ENCODE measurements at places on chromosomes 7 and 10.

GRCh38 chr7:106604303-106604924, 56.5 kb downstream of the CCDC71L start:
- no peak for DNase-seq

GRCh38 chr10:104242545-104242944, 10.4 kb upstream of the CFAP43 start:
- no peak for DNase-seq

GRCh38 chr7:19376538-19376937, 231.3 kb upstream of the FERD3L start:
- no peak for DNase-seq

DNA sequence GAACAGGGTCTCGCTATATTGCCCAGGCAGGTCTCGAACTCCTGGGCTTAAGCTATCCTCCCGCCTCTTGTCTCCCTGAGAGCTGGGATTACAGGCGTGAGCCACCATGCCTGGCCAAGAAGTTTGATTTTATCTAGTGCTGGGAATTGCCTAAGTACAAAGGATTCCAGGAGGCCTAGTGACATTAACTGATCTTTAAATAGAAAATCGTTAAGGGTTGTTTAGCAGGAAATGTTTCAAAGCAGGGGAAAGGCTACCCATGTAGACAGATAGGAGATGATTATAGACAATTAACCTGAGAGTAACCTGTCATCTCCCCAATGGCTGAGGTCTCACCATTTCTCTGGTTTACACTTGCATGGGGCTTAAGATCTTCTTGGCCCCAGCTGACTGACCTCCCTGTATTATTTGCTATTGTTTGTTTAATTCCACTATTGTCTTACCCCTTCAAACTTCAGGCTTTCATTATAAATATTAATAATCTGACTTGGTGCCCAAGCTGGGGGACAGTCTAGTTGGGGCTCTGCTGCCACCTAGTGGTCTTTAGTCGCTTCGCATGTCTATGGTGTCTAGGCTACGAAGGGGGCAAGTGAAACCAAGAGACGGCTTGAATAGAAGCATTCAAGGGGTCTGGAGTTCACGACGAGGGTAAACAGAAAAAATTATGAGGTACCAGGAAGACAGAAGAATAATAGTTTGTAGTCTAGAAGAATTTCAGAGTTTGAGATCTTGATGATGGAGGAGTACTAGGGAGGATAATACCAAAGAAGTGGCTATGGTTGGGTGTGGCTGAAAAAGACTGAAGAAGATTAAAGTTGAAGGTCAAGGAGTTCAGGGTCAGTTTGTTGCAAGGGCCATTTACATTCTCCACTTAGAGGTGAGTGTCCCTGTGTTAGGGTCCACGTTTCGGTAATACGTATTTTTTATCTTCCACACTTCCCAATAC, 40.4 kb upstream of the BPGM start:
- DNase-seq, result peak; percentile 36

- no peak for DNase-seq
Observed at GRCh38 chr10:50044941-50045664, 22.7 kb upstream of the WASHC2A start.

DNA sequence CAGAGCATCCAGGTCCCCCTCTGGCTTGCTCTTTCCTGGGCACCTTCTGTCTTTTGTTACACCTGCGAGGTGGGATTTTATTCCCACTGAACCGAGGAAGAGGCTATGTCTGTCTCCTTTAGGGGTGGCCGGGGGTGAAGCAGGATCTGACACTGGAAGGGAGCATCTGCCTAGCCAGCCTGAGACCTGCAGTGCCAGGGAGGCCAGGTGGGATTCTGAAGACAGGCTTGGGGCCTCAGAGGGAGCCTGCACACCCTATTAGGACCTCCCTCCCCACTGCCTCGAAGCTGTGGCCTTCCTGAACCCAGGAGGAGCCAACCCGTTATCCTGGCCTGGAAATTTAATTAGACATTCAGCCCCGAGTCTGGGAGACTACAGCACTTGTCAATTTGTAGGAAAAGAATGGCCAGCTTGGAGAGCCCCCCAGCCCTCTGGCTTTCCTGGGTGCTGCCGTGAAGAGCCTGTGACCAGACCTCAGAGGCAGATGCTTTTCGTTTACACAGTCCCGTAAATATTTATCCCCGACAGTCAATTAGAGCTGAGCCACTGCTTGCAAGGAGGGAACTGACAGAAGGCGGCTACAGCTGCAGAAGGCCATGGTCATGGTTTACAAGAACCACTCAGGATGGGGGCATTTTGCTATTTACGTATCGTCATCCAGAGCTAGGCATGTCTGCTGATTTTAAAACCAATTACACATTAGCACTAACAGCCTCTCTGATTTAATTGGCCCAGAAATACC, 19.7 kb downstream of the CHAT start:
- no peak for DNase-seq

- DNase-seq, result no peak
Observed at GRCh38 chr10:11533328-11533781, 78.1 kb downstream of the USP6NL start.

GRCh38 chr10:124588736-124589490, 127.3 kb downstream of the LHPP start:
- no peak for DNase-seq

DNA sequence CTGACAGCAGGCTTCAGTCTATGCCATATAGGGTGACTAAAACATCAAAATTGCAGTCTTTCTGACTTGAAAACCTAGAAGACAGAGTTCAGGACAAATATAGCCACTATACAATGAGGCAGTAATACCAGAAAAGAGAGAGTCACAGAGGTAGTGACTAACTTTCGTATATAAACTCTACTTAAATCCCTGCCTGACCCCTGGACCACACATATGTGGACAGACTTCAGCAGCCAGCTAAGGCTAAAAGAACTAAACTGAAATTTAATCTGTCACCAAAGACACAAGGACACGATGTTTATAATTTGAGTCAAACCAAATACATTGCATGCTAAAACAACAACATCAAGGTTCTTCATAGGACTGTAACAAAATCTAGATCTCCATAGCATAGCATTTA, 64.6 kb upstream of the MACROH2A2 start:
- no peak for DNase-seq

- DNase-seq, result no peak
Observed at GRCh38 chr10:56633876-56634452, 272.9 kb upstream of the ZWINT start.

- DNase-seq, result no peak
Observed at GRCh38 chr7:105578496-105578895, 2.8 kb downstream of the EFCAB10 start.

- no peak for DNase-seq
Observed at GRCh38 chr7:149266451-149266850, 4.5 kb downstream of the ZNF783 start.

- no peak for DNase-seq
Observed at GRCh38 chr7:140214075-140214684, 37.4 kb upstream of the KDM7A start.

- no peak for DNase-seq
Observed at GRCh38 chr10:75941223-75941801, 509.9 kb downstream of the LRMDA start.

DNA sequence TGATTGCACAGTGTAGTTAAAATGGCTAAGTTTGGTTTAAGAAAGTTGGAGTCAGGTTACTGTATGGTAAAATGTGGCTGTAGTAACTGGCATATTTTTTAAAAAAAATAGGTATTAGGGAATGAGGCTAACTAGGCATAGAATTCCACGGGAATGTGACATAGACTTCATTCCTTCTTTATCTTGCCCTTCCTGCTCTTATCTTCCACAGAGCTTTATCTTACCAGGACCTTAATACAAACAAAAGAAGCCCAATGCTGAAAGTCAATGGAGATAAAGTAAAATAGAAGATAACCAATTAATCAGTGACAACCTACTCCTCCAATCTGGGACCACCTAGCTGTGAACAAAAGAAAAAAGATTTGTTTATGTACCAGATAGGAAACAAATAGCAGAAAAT, 58.1 kb downstream of the TET1 start:
- no peak for DNase-seq

- no peak for DNase-seq
Observed at GRCh38 chr7:147014286-147014955, 897.8 kb downstream of the CNTNAP2 start.

GRCh38 chr7:151768805-151769187, 108.1 kb downstream of the PRKAG2 start:
- no peak for DNase-seq

GRCh38 chr7:20104696-20105095, 112.5 kb downstream of the MACC1 start:
- DNase-seq, result no peak

GRCh38 chr10:116708391-116708821, 34.0 kb downstream of the HSPA12A start:
- no peak for DNase-seq

DNA sequence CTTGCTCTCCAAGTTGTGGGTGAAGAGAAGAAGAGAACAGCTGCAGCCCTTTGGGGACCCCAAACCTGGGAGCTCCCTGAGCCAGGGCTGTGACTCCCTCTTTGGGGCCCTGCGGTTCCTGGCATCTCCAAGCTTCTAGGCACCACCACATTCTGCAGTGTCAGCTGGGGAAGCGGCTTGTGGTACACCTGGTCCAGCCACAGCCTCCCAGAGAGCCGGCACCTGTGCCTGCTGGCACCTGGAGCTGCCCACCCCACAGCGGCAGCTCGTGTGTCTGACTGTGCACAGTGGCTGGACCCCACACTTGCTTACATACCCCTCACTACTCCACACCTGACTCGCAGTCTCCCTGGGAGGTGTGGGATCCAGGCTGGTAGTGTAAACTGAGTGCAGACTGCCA, 23.5 kb downstream of the FAM241B start:
- DNase-seq, result no peak

GRCh38 chr7:50667338-50667737, 102.1 kb upstream of the DDC start:
- DNase-seq, result no peak

DNA sequence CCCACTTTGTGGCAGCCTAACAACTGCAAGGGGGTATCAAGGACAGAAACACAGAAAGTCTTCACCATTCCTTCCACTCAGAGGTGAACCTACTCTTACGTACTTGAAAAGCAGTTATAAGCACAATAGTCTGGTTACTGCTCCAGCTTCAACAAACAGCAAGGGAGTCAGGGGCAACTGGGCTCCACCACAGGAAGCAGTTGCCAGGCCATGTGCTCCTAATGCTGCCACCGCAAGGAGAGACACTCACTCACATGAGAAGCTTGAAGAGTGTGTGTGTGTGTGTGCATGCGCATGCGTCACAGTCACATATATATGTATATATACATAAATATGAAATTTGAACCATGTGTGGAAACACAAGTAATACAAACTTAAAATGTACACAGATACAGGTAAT, 65.5 kb downstream of the GRB10 start:
- DNase-seq, result no peak

DNA sequence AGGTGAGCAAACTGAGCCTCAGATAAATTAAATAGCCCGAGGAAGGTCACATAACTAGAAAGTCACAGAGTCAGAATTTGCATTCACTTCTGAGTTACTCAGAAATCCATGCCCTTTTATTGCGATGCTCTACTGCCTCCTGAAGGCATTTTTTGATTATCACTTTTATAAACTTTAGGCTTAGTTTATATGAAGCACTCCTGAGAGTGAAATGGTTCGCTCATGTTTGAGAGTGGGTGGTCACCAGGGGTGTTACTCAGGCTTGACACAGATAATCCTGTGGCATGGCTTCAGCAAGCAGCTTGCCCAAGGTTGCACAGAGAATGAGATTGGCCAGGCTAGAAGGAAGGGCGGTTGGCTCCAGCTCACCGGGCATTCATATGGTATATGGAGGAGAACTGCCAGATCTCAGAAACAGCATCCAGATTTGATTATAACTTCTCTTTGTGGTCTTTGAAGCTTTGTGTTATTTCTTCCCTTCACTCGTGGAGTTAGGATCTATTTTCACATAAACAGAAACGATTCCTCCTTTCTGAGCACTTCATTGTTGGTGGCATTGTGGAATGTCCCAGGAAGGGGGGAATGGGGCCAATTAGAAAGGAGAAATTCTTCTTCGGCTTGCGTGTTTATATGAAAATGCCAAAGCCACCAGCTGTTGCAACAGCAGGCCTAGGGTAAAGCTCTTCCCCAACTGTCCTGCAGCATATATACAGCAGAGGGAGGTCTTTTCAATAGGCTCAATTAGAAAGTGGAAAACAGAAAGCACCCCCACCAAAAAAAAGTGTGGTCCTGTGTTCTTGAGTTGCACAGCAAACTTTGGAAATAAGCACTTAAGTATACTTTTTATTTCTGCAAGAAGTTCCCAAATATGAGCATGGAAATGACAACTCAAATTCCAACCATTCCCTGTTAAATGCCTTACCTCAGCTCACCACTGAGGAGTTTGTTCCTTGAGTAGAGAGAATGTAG, 628.8 kb downstream of the SUGCT start:
- DNase-seq, result no peak

DNA sequence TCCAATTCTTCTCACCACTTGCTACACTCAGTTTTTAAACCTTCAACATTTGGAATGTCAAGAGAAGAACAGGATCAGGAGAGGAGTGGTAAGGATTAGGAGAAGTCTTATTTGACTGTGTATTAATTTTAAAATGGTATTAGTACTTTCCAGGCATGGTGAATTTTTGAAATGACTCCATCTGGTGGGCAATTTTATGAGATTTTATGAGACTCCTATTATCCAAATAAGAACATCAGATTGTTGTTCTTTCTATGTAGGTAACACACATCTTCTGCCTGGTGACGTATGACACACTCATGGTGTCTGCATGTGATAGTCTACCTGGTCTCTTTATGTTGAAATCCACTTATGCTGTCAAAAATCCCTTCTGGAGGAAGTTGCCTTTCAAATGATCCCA, 51.0 kb downstream of the SLC13A1 start:
- DNase-seq, result no peak

DNA sequence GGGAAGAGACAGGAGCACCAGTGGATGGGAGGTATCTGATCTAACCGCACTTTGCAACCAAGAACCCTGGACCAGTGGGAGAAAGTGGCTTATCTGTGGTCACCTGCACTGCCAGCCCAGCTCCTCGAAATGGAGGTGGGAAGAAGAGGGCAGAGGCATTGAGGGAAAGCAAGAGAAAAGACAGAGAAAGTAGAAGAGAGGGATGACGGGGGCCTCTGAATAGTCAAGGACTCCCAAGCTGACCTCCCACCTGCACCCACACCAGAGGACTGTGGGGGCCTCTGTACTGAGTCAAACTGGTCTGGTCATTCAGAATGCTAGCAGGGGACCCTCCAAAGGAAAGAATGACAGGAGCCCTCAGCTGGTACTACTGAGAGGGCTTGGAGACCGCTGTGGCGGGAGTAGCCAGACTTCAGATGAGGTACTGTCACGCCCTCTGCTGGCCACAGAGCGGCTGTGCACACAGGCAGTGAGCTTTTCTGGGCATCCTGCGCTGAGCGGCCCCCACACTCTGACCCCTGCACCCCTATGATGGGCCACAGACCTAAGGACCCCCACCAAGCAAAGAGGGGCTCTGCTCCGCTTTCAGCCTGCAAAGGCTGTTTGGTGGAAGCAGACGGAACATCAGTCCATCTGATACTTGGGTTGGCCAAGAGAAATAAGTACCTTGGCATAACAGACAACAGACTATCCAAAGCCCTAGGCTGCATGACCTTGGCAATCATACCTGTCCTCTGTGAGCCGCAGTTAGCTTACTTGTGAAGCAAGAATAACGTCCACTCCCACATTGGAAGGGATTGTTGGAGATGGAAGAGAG, 112.9 kb downstream of the COL13A1 start:
- DNase-seq, result peak; percentile 24
